ENCODE measurements at places on chromosomes 11 and 22. TPM values are rescaled to one million over a fixed set of nuclear protein-coding genes. Genes with fewer than 3 reads are reported as not detected.

OR5P2 gene
- not detected for total RNA-seq

GRCh38 chr11:104151404-104152204, 12.3 kb downstream of the PDGFD start:
- DNase-seq, result no peak

DNA sequence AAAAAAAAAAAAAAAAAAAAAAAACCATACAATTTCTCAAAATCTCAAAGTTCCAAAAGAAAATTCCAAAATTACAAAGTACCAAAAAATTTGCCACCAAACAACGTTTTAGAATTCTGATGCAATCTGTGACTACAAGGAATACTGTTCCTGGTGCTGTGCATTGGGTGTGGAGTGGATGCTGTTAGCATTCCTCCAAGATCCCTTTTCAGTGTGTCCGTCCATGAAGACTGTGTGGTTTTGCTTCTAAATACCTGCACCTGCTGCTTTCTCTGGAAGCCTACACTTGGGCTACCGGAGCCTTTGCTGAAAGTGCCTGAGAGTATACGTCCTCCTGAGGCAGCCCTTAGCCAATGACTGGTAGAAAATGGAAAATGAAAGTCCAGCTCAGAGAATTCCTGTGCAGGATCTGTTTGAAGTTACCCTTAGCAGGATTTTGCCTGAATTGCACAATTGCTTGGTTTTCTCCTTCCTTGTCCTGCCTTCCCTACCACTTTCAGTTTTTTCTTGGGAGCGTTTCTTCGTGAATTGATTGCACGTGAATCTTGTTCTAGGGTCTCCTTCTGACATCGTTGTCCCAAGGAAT, 140.8 kb downstream of the TRPC6 start:
- no peak for DNase-seq

DNA sequence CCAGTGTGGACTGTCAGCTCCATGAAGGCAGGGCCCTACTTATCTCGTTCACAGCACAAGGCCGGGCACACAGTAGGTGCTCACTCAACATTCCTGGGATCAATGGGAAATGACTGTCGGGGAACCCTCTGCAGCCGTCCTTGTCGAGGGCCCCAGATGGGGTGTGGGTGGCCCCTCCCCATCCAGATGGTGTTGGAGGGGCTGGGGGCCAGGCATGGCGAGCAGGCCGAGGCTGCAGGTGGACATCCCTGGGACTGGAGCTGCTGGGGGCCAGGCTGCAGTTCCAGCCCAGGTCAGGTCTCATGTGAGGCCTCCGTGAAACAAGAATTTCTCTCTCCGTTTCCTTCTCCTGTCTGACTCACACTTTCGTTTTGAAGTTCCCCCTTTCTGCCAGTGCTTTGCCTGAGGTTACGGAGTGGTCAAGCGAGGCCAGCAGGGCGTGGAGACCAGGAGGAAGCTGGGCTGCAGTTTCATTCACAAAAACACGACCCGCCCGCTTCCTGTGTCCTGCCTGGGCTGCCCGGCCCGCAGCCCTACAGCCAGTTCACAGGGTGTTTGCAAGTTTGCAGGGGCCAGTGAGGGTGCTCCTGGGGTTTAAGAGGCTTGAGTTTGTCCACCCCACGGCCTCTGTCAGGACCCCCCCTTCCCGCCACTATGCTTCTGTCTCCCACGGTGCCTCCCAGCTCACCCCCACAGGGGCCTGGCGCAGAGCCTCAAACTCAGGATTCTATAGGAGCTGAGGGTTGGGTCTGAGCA, 4.5 kb downstream of the MYEOV start:
- no peak for DNase-seq

All from CD8-positive, alpha-beta memory T cell (primary cell).